Jurkat, Clone E6-1 (cell line): ENCODE measurements at places on chromosomes 3 and 15.
A peak's percentile ranks its signal among the peaks of the same experiment; 100 is the strongest.

- no peak for DNase-seq
Observed at GRCh38 chr15:34365091-34365825, 1.7 kb downstream of the LPCAT4 start.

- no peak for DNase-seq
Observed at GRCh38 chr3:53936347-53936746, 44.7 kb upstream of the SELENOK start.

GRCh38 chr3:120664926-120665325 lies 17.1 kb downstream of the HGD start:
- DNase-seq: no peak

GRCh38 chr15:63308947-63309346 lies 31.5 kb downstream of the APH1B start:
- no peak for DNase-seq

DNA sequence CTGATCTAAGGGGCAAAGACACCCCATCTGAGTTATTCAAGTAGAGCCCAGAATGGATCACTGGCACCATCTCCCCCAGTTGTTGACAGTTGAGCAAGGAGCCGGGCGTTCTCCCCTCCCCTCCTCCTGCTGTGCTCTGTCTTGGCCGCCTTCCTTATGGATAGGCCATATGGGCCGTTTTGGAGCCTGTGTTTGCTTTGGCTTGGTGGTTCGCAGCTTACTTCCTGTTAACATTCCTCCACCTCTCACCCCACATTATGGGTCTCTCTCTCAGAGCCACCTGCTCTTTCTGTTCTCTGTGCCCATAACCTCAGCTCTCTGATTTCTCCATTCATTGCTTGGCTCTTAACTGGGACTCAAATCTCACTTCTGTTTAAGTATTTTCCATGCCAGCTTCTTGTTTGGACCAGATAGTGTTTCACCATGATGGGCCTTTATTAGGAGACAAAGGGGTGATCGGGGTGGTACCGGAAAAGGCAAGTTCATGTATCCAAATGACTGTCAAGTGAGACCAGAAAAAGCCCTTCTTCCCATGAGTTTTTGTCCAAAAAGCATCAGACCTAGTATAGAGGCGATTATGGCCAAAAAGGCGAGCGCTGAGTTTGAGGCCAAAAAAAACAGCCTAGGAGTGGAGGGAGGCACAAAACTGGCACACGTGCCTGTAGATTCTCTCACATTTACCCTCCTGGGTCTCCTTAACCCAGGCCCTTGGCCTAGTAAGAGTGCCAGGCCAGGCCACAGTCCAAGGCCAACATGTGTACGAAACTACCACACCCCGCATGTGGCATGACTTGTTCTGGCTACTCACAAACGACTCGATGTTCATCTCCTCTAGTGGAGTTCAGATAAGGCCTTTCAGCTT lies 62.6 kb downstream of the DUT start:
- DNase-seq: no peak

DNA sequence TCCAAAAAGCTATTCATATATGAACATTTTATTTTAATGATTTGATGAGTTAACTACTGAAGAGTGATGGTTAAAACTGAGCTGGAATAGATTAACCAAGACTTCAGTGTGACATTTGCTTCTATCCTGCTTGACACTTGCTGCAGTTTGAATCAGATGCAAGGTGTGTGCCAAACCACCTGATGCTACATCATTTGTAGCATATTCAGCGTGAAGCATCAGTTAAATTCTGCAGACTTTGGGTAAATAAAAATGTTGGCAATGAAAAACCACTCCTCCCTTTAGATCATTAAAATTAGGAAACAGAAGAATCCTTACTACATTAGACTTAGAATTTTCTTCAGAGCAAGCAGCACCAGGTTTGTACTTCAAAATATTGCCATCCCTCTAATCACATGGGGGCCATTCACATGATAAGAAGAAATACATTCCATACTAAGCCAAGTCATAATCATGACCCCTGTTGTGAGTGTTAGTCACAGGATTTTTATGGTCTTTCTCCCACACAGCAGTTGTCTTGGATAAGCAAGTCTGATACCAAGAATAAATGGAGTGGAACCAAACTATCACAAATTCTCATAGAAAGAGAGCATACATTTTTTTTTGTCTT lies 160.7 kb upstream of the TNIK start:
- no peak for DNase-seq

DNA sequence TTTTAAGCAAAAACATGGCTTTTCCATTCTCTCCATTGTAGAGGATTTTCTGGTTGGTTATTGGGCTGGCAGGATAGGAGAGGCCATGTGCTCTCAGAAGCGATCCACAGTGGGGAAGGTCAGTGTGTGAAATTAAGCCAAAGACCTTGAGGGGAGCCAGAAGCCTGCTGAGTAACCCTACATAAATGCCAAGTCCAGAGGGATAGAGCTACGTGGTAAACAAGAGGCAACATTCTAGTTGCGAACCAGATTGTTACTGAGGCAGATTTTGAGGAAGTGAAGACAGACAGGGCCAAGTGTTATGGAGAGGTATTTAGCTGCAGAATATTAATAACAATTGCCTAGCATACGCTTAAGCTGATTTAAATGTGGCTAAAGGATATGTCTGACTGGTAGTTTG lies 592.8 kb upstream of the GBE1 start:
- no peak for DNase-seq

DNA sequence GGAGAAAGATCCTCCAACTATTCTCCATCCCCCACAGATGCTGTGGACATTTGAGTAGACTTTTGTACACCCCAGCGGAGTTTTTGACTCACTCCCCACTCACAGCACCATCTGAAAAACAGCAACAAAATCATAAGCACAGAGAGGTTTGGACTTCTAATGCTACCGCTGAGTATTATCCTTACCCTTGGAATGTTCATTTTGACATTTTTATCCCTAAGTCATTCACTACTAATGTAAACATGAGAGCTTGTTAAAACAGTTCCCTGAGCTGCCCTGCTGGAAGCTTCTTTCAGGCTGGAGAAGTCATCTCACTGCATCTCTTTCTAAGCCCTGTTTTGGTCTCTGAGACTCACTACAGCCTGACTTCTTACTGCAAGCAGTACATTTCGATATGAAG lies 1045.9 kb downstream of the MCTP2 start:
- DNase-seq: no peak

GRCh38 chr15:39625856-39626255 lies 45.0 kb downstream of the THBS1 start:
- no peak for DNase-seq

DNA sequence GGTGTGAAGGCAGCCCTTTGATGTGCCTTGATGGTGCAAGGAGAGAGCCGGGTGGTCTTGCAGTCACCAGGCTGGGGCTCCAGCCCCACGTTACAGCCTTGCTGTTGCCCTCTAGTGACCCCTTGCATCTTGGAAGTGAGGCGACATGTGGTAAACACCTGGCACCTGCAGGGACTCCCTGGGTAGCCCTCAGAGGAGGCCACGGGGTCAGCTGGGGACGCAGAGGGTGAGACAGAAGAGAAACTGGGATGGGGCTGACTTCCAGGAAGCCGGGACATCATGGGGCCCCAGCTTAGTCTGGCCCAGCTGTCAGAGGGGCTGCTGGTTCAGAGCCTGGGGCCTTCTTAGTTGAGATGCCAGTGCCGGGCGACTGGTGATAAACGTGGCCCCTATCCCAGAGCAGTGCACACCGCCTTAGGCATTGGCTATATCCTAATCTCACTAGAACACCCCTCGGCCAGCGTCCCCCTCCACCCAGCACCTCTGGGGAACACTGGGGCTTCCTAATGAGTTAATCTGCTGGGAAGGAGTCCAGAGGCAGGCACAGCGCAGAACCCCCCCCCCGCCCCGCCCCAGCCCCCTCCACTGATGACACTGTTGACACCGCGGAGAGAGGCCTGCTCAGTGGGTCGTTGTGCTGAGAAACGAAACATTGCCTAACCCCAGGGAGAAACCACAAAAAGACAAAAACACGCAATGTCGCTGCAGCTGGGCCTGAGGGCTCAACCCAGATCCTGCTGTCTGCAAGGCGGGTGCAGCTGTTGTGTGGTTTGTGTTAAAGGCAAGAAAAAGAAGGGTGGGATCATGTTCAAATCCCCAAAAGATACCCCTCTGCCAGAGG lies 60.5 kb upstream of the KLF13 start:
- DNase-seq: peak; percentile 98

- DNase-seq: no peak
Observed at GRCh38 chr15:66233487-66234415, 19.8 kb downstream of the MEGF11 start.

GRCh38 chr15:90762109-90762508 lies 45.0 kb downstream of the BLM start:
- no peak for DNase-seq

DNA sequence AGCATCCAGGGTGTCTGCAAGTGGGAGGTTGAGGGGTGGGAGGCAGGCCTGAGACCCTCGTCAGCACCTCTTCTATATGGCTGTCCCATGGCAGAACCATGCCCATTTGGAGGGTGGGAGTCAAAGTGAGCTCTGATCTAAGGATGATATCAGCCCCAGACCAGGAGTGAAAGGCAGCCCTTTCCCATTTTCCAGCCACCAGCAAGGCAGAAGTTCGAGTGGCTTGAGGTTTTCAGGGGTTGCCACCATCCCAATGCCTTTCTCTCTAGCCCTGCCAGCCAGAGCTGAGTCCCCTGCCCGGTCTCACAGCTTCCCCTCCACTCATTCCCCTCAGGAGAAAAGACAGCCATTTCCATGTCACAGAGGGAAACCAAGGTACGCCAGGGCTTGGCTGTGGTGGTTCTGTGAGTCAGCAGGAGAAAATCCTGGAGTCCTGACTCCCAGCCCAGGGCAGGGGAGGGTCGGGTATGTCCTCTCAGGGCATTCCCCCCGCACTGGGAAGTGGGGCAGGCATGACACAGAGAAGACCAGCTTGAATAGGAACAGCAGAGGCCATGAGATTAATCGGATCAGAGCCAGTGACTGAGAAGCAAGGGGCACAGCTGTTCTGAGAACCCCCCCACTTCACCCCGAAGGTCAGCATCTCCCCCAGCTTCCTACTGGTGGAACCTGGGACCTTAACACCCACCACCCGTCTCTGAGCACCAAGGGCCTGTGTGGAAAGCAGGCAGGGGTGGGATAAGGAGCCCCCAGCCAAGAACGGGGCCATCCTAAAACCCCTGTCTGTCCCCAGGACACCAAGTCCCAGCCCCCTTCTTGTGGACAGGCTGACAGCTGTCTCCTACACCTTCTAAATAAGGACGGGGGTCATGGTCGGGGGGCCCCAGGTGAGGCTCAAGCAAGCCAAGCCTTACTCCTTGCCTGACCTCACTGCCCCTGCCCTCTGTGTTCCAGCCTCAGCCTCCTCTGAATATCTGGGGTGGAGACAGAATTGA lies 965 bp upstream of the SLC38A3 start:
- DNase-seq: no peak

DNA sequence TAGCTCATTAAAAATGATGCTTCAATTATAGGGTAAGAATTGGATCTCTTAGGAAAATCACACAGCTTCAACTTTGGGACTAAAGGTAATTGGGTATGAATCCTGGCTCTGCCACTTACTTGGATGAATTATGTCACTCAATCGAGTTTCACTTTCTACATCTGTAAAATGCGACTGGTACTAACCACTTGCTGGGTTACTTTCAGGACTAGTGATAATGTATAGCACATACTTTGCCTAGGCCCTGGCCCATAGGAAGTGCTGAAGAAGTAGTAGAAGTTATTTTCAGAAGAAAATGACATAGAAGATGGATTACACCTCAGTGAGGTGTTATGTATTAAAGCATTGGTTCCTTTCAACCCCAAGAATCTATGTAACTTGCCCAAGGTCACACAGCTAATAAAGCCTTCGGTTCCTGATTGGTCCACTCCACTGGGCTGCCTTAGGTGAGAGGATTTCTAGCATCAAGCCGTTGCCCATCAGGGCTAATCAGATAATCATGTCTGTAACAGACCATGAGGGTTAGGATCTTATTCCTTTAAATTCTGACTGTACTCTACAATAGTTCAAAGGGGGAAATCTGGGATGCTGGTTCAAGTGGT lies 29.4 kb upstream of the AP4E1 start:
- no peak for DNase-seq

DNA sequence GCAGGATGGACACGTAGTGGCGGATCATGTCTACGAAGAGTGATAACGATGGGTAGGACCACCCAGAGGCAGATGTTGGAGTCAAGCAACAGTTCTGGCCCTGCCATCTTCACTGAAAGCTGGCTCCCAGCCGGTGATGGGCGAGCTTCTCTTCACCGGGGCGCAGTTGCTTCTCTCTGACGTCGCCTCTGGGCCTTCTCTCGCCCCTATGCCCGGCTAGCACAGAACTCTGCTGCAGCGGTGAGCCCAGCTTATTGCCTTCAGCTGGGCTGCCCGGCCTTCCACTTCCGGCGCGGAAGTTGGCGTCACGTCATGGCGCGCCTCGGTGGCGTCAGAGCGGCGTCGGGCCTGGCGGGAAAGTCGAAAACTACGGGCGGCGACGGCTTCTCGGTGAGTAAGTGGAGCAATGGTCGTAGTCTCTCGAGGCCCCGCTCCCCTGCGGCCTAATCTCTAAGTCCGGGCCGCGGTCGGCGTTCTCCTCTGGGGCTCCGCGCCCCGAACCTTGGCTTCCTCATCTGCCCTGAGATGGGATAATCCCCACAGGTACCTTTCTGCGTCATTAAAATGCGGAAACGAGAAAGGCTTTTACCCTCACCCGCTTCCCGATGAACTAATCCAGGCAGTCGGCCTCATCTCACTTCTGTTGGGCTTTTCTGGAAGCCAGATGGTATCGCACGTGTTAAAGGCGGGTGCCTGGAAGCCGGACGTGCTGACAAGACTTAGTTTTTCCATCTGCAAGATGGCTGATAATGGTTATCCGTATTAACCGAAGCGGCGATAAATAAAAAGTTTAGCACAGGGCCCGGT lies at the start of gene FANCD2:
FANCD2 (plus strand) TSS at position 354 of the 807 bp plus-strand sequence. CDS start 2,221 bp downstream, outside the sequence.
- DNase-seq: peak; percentile 76

GRCh38 chr15:49852756-49853155 lies 231.9 kb downstream of the DTWD1 start:
- DNase-seq: no peak

DNA sequence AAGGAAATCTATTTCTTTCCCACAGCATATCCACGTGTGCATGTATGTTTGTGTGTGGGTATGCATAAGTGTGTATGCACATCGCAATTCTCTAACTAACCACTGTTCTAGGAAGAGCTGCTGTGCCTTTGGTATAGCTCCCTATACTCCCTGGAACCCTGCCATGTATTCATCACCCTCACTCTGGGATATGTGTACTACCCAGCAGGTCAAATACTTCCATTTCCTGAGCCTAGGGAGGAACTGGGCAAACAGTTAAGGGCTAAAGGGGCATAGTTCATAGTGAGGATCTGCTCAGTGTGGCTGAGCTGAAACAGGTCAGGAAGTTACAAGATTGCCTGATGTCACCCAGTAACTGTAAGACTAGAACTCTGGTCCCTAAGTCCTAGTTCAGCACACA lies 260.4 kb downstream of the RPLP1 start:
- no peak for DNase-seq

GRCh38 chr3:52162250-52162872 lies 8.1 kb upstream of the POC1A start:
- DNase-seq: no peak

DNA sequence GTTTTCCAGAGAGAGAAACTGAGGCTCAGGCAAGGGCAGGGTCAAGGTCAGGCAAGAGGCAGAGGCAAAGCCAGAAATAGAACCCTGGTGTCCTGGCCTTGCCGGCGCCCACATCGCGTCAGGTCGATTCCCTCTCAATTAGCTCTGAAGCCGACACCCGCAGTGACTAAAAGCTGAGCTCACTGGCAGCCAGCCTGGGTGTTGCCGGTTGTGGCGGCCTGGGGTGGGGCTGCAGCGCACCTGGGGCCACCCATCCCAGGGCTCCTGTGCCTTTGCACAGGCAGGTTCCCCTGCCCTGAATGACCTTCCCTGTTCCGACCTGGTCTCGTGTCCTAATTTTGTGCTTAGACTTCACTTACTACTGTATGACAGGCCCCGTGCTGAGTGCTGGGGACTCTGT lies 6.2 kb downstream of the SEMA3F start:
- no peak for DNase-seq
